BJ (cell line): ENCODE measurements at places on chromosomes 13 and 19.

GRCh38 chr13:41028051-41028450 is 8.9 kb upstream of the ELF1 start:
- no peak for DNase-seq

- DNase-seq = no peak
Measured at GRCh38 chr13:102556806-102557205, 40.0 kb upstream of the TPP2 start.

DNA sequence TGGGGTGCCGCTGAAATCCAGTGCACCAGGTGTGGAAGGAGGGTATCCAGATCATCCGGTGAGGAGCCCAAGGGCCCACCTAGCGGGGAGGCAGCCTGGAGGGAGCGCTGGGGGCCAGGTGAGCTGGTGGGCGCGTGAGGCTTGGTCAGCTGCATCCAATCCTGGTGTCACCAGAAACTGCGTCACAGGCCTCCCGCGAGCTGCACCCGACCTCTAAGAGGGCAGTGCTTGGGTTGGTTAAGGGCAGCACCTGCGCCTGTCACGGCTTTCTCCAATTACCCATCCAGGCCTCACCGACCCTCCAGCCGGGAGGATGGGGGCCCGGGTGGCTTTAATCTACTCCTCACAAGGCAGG is 284 bp downstream of the RNF17 start:
- no peak for DNase-seq

DNA sequence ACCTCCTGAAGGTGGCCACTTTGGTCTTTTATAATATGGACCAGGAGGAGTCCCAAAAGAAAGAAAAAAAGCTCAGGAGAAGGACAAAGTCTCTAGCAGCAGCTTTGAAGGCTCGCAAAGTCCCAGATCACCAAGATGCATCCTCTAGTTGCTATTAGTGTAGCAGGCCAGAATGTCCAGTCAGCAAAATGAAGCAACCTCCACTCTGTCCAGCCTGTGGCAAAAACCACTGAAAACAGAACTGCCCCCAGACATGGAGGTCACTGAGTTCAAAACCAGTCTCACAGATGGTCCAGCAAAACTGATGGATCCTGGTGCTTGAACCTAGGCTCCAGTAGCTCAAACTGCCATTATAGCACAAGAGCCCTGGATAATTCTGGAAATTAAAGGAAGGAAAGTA is 10.4 kb downstream of the LILRB4 start:
- no peak for DNase-seq

GRCh38 chr13:51689663-51689996 is 105.4 kb downstream of the WDFY2 start:
- no peak for DNase-seq

DNA sequence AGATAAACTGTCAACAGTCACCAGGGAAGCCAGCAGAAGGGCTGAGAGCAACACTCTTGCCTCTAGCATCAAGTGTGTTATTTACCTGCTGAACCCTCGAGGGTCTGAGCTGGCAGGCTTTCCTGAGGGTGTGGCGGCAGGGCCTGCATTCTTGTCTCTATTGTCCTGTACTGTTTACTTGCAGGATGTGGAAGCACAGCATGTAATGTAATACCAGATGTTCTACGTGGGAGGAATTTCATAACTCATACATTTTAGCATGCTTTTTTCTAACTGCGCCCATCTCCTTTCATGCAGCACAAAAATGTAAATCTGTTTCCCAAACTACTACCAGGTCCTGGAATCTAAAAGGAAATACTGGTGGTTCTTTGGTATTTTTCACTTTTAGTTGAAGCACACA is 153.1 kb downstream of the RGCC start:
- peak; percentile 92 for DNase-seq

- DNase-seq = no peak
Measured at GRCh38 chr13:26310470-26310869, 56.5 kb downstream of the CDK8 start.

GRCh38 chr13:111460548-111461444 is 140.4 kb downstream of the TEX29 start:
- DNase-seq = no peak

GRCh38 chr19:6223461-6224307 is 56.1 kb downstream of the MLLT1 start:
- DNase-seq = no peak

DNA sequence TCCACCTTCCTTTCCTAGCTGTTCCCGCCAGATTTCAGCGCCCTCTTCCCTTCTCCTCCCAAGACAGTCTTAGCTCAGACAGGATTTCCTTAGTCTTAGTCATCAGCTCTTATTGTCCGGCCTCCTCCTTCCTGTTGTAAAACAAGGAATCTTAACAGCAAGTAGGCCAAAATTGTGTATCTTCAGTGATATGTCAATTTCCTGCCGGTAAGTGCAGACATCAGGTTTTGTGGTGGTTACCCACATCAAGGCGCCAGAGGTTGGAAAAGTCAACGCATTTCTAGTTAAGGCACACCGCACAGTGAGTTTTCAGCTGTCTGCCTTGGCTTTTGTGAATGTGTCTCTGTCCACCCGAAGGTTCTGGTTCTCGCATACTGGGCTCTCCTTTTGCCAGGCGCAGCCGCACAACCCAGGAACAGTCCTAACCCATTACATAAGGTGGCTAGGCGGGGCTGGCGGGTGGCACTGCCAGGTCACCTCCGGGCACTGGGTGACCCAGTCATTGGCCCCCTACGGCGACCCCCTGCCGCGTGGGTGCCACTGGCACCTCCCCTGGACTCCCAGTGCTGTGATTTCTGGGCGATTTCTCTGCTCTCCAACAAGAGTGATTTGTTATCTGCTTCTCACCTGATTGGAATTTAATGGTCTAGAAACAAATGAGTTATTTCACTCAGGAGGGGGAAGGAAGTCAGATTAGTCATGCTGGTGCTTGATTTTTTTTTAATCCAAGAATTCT is 12.9 kb downstream of the COL4A2 start:
- DNase-seq = peak; percentile 45

DNA sequence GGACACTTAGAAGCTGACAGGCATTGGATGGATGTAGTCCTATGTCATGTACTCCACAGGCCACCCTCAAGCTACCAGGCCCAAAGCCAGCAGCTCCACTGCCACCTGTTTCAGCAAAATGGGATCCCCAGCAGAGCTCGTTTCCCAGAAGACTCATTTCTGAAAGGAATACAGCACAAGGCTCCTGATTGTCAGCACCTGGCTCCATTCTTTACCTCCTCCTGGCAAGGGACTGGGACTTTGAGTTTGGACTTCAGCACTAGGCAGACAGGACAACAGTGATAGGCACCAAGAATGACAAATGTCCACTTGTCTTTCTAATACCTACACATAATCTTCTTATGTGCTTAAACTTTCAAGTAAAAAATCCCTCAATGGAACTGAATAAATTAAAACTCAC is 150.4 kb upstream of the RXFP2 start:
- DNase-seq = no peak

GRCh38 chr19:3733549-3734309 is 25.5 kb downstream of the TJP3 start:
- DNase-seq = no peak

- DNase-seq = peak; percentile 72
Measured at GRCh38 chr13:93262729-93263345, 36.2 kb downstream of the GPC6 start.

DNA sequence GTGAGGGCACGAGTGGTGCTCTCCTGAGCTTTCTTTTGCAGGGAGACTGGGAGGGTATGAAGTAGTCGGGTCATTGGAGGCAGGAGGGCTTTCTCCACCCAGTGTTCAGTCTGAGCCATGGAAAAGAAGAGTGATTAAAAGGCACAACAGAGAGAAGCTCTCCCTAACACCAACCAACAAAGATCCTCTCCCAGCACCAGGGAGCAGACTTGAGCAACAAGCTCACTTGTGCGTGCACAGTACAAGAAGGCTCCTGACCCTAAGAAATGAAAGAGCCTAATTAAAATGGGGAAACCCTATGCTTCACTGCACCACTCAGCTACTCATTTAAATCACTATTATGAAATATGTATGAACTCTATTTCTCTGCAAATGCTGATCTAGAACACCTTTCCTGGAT is 276.3 kb upstream of the SOX21 start:
- no peak for DNase-seq

GRCh38 chr13:80239571-80240255 is 101.2 kb downstream of the SPRY2 start:
- no peak for DNase-seq

DNA sequence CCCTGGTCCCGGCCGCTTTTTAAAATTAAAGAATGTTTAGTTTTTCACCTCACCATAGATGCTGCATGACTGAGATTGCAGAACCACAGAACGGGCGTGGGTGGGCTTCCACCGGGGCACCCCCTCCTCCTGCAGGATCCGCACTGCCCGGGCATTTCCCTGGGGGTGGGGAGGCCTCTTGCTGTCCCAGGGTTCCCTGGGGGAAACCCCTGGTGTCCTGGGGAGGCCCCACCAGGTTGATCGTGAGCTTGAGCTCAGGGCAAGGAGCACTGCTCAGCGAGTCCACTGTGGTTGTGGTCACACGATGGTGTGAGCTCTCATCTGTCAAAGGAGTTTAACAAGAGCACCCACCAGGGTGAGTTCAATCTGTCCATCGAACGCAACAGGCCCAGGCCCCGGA is 11.4 kb upstream of the TCF3 start:
- no peak for DNase-seq

DNA sequence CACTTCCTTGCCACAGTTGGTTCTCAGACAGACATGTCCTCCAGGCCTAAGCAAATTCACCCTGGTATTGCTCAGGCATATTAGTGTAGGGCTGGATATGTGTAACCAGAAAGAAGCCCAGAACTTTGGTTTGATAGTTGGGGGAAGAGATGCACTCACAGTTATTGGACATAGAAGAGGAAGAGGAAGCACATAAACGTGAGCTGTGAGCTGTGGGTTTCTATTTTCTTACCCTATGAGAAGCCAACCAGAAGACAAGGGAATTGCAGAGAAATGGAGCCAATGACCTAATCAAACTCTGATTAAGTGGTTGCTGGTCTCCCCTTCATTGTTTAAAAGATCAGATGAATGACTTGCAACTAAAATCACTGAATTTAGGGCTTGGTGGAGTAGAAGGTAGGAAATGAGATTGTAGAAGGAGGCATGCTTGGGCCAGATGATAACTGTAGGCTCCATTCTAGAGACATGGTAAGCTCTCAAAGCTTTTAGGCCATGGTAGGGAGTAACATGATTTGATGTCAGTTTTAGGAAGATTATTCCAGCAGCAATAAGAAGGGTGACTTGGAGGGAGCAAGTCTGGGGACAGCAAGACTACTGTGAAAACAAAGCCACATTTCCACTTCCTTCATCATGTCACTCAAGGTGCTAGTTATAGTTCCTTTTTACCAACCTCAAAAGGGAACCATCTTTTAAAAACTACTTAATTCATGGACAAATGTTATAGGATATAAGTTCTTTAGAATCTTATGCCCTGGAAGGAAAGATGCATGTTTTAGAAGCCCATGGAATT is 24.1 kb upstream of the WDFY2 start:
- DNase-seq = no peak

DNA sequence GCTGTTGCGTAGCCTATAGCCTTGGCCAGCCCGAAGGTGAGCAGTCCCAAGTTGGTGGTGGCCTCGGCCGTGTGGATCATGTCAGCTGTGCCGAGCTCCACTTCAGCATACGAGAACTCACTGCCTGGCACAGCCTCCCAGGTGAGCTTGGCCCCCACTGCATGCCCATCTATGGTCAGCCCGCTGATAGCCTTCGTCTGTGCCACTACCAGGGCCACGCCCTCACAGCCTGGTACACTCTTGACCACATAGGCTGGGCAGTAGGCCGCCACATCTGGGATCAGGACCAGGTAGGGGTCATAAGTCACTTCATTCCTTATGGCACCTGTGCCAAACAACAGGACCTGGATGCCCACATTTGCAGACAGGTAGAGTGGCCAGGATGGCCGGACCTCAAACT is 7.4 kb downstream of the FCGBP start:
- no peak for DNase-seq

- DNase-seq = no peak
Measured at GRCh38 chr19:13790354-13790753, 4.9 kb upstream of the ZSWIM4 start.

- no peak for DNase-seq
Measured at GRCh38 chr19:29610213-29610573, 4.1 kb downstream of the POP4 start.

- DNase-seq = no peak
Measured at GRCh38 chr13:65468628-65469027, 1761.5 kb downstream of the PCDH9 start.
